ENCODE measurements at places on chromosomes 7 and 10.

GRCh38 chr7:106814887-106815286 lies 50.2 kb upstream of the PIK3CG start:
- no peak for DNase-seq

- no peak for DNase-seq
Measured at GRCh38 chr7:109956916-109957315, 1134.0 kb upstream of the LRRN3 start.

- no peak for DNase-seq
Measured at GRCh38 chr7:77765906-77766800, 32.1 kb downstream of the TMEM60 start.

GRCh38 chr7:96097835-96098234 lies 224.1 kb downstream of the SLC25A13 start:
- no peak for DNase-seq

- no peak for DNase-seq
Measured at GRCh38 chr7:1348096-1348822, 111.0 kb downstream of the MICALL2 start.
